GM12864 (cell line): ENCODE measurements at places on chromosomes 4 and X.

- DNase-seq: no peak
Measured at GRCh38 chr4:110112056-110112455, 86.4 kb downstream of the ELOVL6 start.

GRCh38 chr4:65515646-65516045, 154.6 kb downstream of the EPHA5 start:
- DNase-seq: no peak

DNA sequence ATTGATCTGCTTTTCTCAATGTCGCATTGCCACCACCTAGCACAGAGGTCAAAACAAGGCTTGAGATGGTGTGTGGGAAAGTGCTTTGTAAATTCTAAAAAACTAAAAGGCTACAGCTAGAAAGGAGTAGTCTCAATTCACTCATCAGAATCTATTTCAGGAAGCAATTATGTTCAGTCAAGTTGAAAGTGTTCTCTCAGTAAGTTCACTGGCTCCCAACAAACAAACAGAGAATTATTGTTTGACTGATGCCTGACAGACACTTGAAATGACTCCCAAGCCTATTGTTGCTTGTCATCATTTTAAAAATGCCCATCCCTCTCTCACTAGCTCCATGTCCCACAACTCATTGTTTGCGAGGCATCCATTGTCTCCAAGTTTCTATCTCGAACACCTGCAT, 419.6 kb upstream of the CPEB2 start:
- DNase-seq: no peak

GRCh38 chrX:153732401-153732800, 7.7 kb downstream of the ABCD1 start:
- DNase-seq: no peak

DNA sequence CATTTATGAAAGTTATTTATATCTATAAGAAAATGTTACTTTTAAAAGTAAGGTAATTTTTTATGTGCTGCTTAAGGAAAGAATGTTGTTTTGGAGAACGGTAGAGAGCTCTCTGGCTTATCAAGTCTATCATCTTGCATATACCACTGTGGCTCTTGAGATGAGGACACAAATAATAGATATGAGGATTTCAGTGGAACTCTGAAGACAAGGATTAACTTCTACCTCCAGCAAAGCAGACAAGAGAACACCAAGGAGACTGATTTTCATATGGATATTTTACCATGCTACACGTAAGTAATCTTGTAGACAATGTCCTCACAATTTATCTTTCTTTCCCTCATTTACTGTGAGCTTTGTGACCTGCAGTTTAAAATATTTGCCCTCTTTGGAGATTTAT, 557.5 kb upstream of the NDST4 start:
- no peak for DNase-seq
